Spinal cord (tissue), 10 donors: ENCODE measurements at places on chromosomes 7 and 10. TPM values are rescaled to one million over a fixed set of nuclear protein-coding genes. Genes with fewer than 3 reads are reported as not detected.

C7orf57 gene
- 1.8 TPM for total RNA-seq

NUPR2 gene
- total RNA-seq, result 1.7 TPM

ZP3 gene
- 0.59 TPM for total RNA-seq

HPS1 gene
- total RNA-seq, result 27.2 TPM

HMX3 gene
- 0.20 TPM for total RNA-seq

CTNNA3 gene
- 57.1 TPM for total RNA-seq

GTF2IRD2 gene
- total RNA-seq, result 11.4 TPM

HABP2 gene
- 0.50 TPM for total RNA-seq

GRCh38 chr10:516764-517163 lies 172.7 kb downstream of the DIP2C start:
- peaks cover 16% of the 10 kb centered on the region for H3K36me3 ChIP-seq
- H3K4me3 ChIP-seq, result no peak overlapping the region
- H3K27ac ChIP-seq, result no peak overlapping the region
- no peak for DNase-seq
- H3K27me3 ChIP-seq, result no peaks in the 10 kb centered on the region
- H3K4me1 ChIP-seq, result peaks cover 48% of the 10 kb centered on the region

DNA sequence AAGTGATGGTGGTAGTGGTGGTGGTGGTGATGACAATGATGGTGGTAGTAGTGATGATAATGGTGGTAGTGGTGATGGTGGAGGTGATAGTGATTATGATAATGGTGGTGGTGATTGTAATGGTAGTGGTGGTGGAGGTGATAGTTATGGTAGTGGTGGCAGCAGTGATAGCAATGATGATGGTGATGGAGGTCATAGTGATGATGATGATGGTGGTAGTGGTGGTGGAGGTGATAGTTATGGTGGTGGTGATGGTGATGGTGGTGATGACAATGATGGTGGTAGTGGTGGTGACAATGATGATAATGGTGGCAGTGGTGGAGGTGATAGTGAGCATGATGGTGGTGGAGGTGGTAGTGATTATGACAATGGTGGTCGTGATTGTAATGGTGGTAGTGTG lies 191.7 kb upstream of the RNF32 start:
- DNase-seq, result no peak
- H3K27me3 ChIP-seq, result peaks cover 3% of the 10 kb centered on the region
- H3K36me3 ChIP-seq, result no peaks in the 10 kb centered on the region
- H3K27ac ChIP-seq, result no peak overlapping the region

DNA sequence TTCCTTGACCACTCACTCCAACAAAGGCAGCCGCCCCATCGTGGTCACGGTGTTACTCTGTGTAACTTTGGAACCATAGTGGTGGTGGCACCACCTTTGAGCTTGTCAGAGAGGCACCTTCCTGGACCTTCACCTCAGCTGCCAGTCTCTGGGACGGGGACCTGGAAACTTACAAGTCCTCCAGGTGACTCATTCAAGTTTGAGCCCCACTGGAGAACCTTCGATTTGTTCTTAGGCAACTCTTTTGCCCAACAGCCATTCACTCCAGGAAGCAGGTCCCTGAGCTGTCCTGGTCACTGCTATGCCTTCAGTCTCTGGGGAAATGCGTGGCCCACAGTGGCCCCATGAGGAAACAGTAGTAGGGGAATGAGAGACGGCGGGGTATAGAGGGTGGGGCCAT lies 17.2 kb downstream of the STX1A start:
- DNase-seq, result no peak
- H3K36me3 ChIP-seq, result peaks cover 96% of the 10 kb centered on the region
- peaks cover 16% of the 10 kb centered on the region for H3K4me1 ChIP-seq

- H3K4me3 ChIP-seq, result no peak overlapping the region
- no peak for DNase-seq
- no peaks in the 10 kb centered on the region for H3K27me3 ChIP-seq
- no peaks in the 10 kb centered on the region for H3K4me1 ChIP-seq
- H3K36me3 ChIP-seq, result no peaks in the 10 kb centered on the region
Measured at GRCh38 chr10:27388761-27389399, 115.2 kb upstream of the RAB18 start.

DNA sequence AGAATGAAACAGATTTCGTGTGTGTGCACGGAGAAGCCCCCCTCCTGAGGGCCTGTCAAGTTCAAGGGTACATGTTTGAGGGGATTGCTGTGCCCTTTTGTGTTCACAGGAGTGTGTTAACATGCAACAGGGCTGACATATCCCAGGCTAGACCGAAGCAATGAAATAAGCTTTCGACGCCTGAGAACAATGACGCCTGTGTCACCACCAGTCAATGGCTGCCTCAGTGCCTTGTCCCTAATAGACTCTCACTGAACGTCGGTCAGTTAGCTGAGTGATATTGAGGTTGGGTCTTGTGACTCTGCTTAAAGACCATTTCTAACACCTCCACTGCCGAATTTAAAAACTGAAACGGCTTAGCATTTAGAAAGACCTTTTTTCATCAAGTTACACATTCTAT lies 175.2 kb upstream of the TCF7L2 start:
- H3K4me1 ChIP-seq, result peaks cover 17% of the 10 kb centered on the region
- no peak overlapping the region for H3K27ac ChIP-seq
- H3K36me3 ChIP-seq, result no peaks in the 10 kb centered on the region
- no peak for DNase-seq
- H3K4me3 ChIP-seq, result no peak overlapping the region
- H3K27me3 ChIP-seq, result no peaks in the 10 kb centered on the region

DNA sequence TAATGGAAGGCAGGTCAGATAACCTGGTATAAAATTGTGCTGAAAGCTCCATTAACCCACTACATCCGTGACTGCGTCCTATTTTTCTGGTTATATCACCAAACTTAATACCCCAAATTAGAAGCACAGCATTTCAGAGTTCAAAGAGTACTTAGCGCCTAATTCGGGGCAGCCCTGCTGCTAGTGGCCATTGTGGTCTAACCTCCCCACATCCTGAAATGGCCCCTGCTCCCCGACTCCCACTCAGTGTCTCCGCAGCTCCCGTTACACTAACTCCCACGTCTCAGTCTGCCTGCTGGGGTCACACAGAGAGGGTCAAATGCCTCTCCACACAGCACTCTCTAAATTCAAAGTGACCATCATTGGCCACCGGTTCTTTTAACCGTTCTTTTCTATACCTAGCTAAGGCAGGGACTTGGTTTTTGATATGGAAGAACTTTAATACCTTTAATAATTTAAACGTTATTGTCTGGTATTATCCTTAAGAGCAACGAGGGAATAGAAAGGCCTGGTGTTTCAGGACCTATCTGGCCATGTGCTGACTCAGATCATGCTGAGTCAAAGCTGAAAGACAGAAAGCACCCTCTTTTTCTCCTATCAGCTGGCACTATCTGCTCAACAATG lies 117.1 kb downstream of the KMT2E start:
- peaks cover 22% of the 10 kb centered on the region for H3K36me3 ChIP-seq
- H3K27ac ChIP-seq, result no peak overlapping the region
- no peaks in the 10 kb centered on the region for H3K27me3 ChIP-seq
- no peak for DNase-seq
- no peak overlapping the region for H3K4me3 ChIP-seq
- H3K4me1 ChIP-seq, result peaks cover 19% of the 10 kb centered on the region

GRCh38 chr7:37079420-37079819 lies 355.1 kb upstream of the AOAH start:
- DNase-seq, result no peak
- H3K27me3 ChIP-seq, result no peaks in the 10 kb centered on the region
- peaks cover 4% of the 10 kb centered on the region for H3K4me1 ChIP-seq
- H3K4me3 ChIP-seq, result no peak overlapping the region
- H3K27ac ChIP-seq, result no peak overlapping the region

GRCh38 chr10:1063232-1063865 lies 7.2 kb downstream of the WDR37 start:
- H3K27me3 ChIP-seq, result no peaks in the 10 kb centered on the region
- no peak overlapping the region for H3K27ac ChIP-seq

- H3K27me3 ChIP-seq, result peaks cover 9% of the 10 kb centered on the region
- H3K36me3 ChIP-seq, result peaks cover 2% of the 10 kb centered on the region
- DNase-seq, result no peak
- H3K27ac ChIP-seq, result no peak overlapping the region
- peaks cover 42% of the 10 kb centered on the region for H3K4me1 ChIP-seq
Measured at GRCh38 chr10:103736763-103737162, 118.6 kb downstream of the SH3PXD2A start.

GRCh38 chr7:8319115-8319514 lies 57.1 kb upstream of the ICA1 start:
- H3K4me3 ChIP-seq, result no peak overlapping the region
- DNase-seq, result no peak
- no peak overlapping the region for H3K27ac ChIP-seq
- H3K36me3 ChIP-seq, result no peaks in the 10 kb centered on the region

DNA sequence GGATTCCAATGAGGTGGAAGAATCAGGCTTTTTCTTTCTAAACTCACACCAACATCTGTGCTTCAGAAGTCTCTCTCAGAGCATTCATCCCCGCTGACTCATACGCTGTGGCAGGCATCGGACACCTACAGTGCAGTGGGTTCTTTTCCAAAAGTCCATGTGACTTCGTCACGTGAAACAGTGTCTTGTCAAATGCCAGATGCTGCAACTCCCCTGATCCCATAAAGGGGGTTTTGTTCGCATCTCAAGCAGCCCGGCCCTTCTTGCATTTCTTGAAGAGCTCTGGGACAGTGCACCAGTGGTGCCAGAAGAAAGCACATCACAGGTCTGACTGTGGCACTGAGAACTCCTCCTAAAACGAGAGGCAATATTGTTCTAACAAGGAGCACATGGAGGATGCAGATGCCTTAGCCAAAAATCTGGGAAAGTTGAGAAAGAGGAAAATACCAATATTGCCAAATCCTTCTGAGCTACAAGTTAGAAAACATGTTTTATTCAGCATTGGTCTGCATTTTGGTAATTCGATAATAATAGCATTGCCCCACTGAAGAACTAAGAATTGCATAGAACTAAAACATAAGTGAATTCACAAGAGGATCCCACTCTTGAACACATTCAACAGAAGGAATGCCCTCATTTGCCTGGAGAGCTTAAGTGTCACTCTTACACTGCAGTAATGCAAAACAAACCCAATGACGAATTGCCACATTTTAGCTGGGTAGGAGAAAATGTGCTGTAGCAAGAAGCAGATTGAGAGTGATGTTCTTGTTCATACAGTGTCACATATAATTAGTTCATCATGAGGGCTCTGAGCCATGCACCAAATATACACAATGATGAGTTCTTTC lies 204.4 kb downstream of the CXCL12 start:
- peaks cover 3% of the 10 kb centered on the region for H3K4me1 ChIP-seq
- peak; percentile 7 for DNase-seq
- H3K27ac ChIP-seq, result no peak overlapping the region
- H3K27me3 ChIP-seq, result no peaks in the 10 kb centered on the region
- H3K36me3 ChIP-seq, result no peaks in the 10 kb centered on the region

DNA sequence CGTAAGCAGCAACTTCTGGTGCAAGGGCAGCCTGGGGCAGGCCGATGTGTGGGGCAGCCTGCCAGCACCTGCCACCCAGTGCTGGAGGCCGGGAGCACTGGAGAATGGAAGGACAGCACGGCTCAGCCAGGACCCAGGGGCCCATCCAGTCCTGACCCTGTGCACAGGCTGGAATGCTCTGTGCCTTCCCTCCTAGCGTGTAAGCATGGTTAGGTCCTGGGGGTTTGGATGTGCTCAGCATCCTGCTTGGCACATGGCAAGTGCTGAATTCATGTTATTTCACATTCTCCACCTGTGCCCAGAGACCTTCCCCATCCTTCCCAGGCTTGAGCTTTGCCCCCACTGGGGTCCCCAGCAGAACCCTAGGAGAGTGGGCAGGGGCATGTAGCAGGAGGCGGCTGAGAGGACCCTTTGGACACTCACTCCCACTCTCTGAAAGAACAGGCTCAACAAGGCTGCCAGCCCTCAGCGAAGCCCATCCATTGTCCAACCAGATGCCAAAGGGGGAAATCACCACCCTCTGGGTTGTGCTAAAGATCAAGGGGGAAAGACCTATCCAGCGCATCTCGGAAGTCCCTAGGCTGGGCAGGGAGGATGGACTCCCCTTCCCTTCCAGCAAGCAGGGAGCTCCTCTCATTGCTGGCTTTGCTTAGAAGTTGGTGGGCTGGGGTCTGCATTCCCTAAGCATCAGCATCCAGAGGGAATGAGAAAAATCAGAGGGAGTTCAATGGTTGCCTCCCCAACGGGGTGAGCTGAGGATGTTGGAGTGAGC lies 29.7 kb downstream of the ANXA8 start:
- H3K27me3 ChIP-seq, result no peaks in the 10 kb centered on the region
- no peak overlapping the region for H3K4me3 ChIP-seq
- no peak overlapping the region for H3K27ac ChIP-seq
- H3K4me1 ChIP-seq, result peaks cover 28% of the 10 kb centered on the region
- no peaks in the 10 kb centered on the region for H3K36me3 ChIP-seq

- H3K36me3 ChIP-seq, result peaks cover 9% of the 10 kb centered on the region
- H3K4me3 ChIP-seq, result no peak overlapping the region
- no peak overlapping the region for H3K27ac ChIP-seq
- no peaks in the 10 kb centered on the region for H3K27me3 ChIP-seq
- H3K4me1 ChIP-seq, result no peaks in the 10 kb centered on the region
- no peak for DNase-seq
Measured at GRCh38 chr7:123711832-123712293, 36.9 kb downstream of the WASL start.

DNA sequence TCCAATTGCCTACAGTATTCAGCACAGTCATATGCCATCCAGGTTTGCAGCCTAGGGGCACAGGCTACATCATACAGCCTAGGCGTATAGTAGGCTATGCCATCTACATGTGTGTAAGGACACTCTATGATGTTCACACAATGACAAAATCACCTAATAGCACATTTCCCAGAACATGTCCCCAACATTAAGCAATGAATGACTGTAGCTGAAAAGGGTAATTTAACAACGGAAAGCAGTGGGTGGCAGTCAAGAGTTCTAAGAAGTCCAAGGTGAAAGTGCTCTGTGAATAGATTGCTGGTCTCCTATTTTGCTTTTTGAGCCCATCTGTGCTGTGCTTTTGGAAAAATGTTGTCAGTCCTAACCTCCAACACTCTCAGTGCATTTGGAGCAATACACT lies 162.6 kb downstream of the KLF6 start:
- no peak for DNase-seq
- H3K36me3 ChIP-seq, result no peaks in the 10 kb centered on the region
- no peak overlapping the region for H3K27ac ChIP-seq
- no peaks in the 10 kb centered on the region for H3K27me3 ChIP-seq
- no peaks in the 10 kb centered on the region for H3K4me1 ChIP-seq
- H3K4me3 ChIP-seq, result no peak overlapping the region

DNA sequence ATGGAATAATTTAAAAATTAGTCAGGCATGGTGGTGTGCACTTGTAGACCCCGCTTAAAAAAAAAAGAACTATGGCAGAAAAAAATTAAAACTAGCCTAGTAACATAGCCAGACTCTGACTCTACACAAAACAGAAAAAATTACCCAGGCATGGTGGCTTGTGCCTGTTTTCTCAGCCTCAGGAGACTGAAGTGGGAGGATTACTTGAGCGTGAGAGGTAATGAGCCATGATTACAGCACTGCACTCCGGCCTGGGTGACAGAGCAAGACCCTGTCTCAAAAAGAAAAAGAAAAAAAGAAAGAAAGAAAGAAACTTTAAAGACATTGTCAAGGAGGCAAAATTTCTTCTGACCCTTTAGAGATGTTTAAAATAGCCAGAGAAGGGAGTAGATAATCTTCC lies 109.0 kb upstream of the TMEM106B start:
- H3K27me3 ChIP-seq, result no peaks in the 10 kb centered on the region
- no peaks in the 10 kb centered on the region for H3K4me1 ChIP-seq
- H3K4me3 ChIP-seq, result no peak overlapping the region
- H3K36me3 ChIP-seq, result no peaks in the 10 kb centered on the region
- H3K27ac ChIP-seq, result no peak overlapping the region

GRCh38 chr10:132110111-132110521 lies 44.4 kb downstream of the JAKMIP3 start:
- H3K4me3 ChIP-seq, result no peak overlapping the region
- H3K27me3 ChIP-seq, result no peaks in the 10 kb centered on the region
- no peak for DNase-seq
- H3K36me3 ChIP-seq, result peaks cover 36% of the 10 kb centered on the region
- H3K27ac ChIP-seq, result no peak overlapping the region
